CD4-positive, alpha-beta T cell treated with Interleukin-4 for 4 hours (primary cell): ENCODE measurements at places on chromosomes 2 and 18.

DNA sequence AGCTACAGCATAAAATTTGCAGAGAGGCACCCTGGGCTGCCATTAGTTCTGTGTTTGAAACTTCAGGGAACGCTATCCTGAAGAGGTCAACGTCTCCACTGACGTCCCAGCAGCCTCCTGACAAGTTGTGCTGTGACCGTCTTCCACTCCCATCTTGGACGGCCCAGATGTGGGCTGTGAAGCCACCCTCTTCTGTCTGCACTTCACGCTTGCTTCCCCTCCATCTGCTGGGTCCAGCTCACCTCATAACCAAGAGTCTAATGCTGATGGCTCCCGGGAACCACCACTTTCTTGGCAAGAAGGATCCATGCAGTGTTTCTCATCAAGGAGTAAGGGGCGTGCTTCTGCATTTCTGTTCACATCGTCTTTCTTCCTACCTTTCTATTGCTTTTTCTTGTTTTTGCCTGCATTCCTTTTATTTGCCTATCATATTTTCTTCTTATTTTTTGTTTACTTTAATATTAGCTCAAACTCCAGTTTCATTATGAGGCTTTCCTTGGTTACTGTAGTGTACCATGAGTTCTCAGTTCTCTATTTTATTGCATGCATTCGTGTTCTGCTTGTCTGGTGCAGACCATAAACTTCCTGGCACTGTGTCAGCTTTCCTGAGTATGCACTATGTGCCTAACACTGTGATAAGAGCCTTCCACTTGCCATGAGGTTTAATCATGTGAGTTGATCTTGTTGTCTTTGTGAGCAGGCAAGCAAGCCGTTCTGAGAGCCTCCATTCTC is 631.8 kb upstream of the RAB6C start:
- DNase-seq, result no peak

DNA sequence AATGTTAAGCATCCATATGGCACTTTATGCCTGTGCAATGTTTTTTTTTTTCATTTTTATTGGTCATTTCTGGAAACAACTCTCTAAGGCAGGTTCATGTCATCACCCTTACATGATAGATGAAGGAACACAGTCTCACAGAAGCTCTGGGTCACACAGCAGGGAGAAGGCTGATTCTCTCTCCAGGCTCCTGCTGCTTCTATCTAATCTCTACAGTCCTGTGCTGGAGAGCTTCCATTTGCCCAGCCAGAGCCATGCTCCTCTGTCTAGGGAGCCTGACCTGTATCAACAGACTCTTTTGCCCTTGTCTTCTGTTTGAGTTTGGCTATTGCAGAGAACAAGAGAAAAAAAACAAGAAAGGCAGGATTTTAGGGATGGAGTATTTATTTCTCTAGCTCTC is 584.8 kb downstream of the MBD2 start:
- DNase-seq, result no peak

GRCh38 chr2:23121968-23122648 is 262.9 kb upstream of the KLHL29 start:
- no peak for DNase-seq

DNA sequence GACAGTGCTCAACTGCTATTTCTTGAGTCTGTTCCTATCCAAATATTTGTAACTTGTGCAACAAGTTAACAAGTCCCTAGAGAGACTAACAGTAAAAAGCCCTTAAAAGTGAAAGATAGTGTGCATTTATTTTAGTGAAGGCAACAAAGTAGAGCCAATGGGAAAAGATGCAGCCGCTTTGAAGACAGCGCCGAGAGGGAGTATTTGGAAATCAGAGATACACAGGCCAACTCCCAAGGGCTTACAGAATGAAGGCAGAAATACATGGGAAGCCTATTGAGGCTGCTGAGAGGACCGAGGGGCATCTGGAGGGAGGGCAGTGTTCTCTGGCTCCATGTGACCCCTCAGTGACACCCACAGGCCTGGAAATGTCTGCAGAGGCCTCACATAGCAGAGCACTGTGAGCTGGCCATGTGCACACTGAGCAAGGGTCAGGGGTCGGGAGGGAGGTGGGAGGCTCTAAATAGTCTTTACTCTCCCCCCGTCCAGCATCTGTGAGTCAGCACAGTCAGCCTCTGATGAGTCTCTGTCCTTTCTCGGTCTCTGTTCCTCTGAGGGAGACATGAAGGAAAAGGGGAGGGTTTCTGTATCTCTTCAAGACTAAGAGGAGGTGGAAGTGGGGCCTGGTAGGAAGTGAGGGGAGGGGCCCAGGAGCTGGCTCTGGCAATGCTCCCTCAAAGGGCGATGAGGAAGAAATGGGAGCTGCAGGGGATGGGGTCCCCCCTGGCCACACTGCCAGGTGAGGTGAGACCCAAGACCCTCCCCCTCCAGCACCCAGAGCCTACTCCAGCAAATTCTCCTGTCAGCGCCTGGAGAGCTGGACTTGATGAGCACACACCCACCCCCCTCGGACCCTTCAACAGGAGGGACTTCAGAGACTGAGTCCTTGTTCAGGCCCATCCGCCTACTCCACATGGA is 133.6 kb downstream of the SP3 start:
- no peak for DNase-seq

GRCh38 chr2:143901185-143901842 is 618.6 kb downstream of the ZEB2 start:
- no peak for DNase-seq

- no peak for DNase-seq
Measured at GRCh38 chr2:12001621-12002020, 255.2 kb downstream of the LPIN1 start.

DNA sequence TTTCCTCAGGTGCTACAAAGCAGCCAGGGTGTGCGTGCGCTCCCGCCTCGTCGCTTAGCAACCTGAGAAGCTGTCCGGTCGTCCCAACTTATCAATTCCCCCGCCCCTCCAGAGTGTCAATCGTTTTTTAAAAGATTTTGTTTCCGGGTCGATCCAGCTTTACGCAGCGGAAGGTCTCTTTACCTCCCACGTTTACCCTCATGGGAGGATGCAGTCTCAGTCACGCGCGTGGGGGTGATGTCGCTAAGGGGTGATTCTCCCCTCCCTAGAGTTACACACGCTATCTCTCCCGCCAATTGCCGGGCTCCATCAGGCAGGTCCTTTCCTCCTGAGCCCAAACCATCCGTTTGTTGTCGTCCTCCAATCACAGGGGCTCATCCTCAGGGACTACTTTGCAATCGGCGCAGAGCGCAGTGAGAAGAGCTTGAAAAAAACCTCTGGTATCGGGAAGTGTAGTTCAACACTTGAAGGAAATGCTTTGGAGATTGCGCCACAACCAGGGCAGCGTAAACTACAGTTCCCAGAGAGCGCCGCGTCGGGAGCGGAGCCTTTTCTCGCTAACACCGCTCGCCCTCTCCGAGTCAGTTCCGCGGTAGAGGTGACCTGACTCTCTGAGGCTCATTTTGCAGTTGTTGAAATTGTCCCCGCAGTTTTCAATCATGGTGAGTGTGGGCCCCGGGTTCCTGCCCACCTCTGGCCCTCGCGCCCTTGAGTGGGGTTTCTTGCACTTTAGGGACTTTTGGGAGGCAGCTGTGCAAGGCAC is at the start of the genes MDH1 and WDPCP:
TSS of gene MDH1 (plus strand) at position 579 of the 763 bp plus-strand sequence. CDS start at position 660, 81 bp downstream.
TSS of gene WDPCP (minus strand) at position 93 of the 763 bp plus-strand sequence. CDS start 206 bp downstream, outside the sequence.
- peak; percentile 99 for DNase-seq

DNA sequence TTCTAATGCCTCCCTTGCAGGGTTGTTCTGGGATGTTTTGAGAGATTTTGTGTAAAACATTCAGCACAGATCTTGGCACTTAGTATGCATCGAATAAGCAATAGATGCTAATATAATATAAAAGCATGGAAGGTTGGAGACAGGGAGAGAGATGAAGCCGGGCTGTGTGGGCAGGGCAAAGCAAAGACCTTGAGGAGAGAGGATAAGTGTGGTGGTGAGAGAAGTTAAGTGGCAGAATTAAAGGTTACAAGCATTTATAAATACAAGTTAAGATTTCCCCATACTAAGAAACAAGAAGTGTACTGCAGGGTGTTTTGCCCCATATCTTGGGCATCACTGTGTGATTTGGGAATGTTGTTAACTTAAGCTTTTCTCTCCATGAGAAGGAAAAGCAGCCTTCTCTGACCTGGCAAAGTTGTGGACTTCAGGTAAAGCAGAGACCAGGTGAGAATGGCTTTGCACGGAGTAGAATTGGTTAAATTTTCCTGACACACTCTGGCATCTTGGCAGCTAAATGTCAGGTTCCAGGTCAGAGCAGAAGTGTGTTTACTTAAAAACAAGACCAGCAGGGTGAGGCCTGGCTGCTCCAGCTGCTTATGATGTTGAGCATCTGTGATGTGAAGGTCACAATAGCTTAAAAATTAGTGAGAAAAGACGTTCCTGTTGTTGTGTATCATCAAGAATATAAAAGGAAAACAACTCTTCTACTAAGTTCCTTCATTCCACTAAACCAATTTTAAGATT is 288.5 kb upstream of the HNMT start:
- DNase-seq, result no peak

- no peak for DNase-seq
Measured at GRCh38 chr2:231621051-231621879, 28.6 kb downstream of the TEX44 start.

- DNase-seq, result no peak
Measured at GRCh38 chr2:19256121-19256601, 102.3 kb downstream of the OSR1 start.

- no peak for DNase-seq
Measured at GRCh38 chr18:35497027-35497369, 762 bp downstream of the INO80C start.

GRCh38 chr2:53942280-53942679 is 28.5 kb downstream of the PSME4 start:
- no peak for DNase-seq

DNA sequence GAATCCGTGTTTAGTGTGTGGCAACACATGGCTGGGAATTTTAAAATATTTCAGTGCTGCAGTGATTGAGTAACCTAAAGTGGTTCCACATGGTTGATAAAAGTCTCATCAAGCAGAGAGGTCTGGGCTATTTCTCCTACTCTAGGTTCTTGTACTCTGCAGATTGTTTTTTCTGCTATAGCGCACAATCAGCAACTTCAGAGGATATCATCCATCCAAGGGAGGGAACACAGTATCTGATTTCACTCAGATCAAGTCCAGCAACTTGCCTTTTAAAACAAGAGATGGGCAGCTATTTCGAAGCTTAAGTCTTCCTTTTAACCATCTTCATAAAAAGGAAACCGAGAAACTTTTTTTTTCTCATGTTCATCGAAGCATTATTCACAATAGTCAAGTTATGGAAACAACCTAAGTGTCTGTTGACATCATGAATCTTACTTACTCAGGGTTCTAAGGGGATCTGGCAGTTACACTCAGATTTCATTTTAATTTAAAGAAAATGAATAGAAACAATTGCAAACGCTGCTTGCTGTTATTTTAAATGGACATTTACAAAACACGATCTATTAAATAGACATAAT is 172.7 kb upstream of the TRIB2 start:
- no peak for DNase-seq

DNA sequence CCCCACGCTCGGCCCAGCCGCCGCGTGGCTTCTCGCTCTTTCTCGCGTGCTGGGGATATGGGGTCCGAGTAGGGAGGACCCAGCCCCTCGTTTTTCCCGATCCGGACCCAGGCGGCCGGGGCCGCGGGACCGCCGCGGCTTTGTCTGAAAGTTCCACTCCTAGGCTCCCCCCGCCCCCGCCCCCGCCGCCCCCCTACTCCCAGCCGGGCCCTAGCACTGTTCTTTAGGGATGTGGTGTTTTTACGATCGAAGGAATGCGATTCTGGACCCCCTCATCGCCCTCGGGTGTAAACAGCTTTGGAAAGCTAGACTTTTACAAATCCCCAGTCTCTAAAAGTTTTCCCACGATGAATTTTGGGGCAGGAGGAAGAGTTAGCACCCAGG is 819 bp downstream of the TGIF1 start:
- DNase-seq, result no peak

- peak; percentile 34 for DNase-seq
Measured at GRCh38 chr2:174753038-174753633, 11.1 kb downstream of the CHRNA1 start.

GRCh38 chr2:145351864-145352425 is 832.0 kb upstream of the ZEB2 start:
- DNase-seq, result no peak

DNA sequence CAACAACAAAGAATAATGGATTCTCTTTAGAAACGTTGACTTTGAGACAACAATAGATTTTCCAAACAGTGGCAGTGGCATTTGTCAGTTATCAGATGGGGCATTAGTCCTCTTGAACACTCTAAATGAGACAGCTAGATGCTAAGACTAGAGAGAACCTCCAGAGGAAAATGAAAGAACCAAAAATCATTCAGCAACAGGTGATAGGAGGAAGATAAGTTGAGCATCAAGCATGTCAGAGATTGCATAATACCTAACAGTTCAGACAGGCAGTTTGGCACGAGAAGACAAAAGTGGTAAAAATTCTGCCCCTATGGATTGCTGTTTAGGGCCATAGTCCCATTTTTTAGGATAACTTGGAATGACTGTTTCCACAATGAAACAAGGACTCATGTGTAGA is 67.9 kb upstream of the NOL4 start:
- no peak for DNase-seq

DNA sequence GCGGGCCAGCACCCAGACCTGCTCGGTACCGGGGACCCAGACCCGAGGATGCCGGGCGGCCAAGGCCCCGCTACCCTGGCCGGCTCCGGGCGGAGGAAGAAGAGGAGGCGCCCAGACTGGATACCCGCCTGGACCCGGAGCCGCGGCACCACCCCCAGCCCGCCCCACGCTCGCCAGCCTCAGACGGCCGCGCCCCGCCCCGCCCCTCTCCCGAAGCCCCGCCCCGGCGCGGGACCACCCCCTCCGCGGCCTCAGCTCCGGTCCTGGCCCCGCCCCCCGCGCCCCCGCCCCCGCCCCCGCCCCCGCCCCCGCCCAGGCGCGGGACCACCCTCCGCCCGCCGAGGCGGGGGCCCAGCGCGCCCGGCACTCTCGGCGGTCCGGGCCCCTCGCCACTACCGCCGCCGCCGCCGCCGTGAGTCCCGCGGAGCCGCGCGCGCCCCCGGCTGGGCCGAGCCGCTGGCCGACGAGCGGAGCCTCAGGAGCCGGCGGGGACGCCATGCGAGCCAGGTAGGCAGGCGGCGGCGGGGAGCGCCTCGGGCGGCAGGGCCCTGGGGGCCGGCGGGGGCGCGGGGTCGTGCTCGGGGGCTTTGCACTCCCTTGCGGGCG is at the start of gene SH3BP4:
TSS of gene SH3BP4 (plus strand) at position 354 of the 606 bp plus-strand sequence. CDS start 82,986 bp downstream, outside the sequence.
- no peak for DNase-seq

GRCh38 chr2:123696799-123697410 is 328.2 kb upstream of the CNTNAP5 start:
- DNase-seq, result no peak

- peak; percentile 94 for DNase-seq
Measured at GRCh38 chr2:221518201-221518934, 53.7 kb downstream of the EPHA4 start.

DNA sequence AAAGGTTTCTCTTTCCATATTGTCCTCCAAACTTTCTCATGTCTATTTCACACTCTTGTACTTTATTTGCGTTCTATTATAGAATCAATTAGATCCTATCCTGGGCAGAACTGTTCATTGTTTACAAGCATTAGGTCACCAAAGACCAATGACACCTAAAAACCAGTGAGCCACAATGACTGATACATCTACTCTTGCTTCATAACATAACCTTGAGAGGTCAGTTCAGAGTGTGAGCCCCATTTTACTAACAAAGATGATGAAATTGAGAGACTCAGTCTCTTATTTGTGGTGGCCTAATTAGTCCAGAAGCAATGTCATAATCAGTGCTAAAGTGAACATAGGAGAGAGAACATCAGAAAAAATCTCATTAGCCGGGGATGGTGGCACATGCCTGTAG is 248.9 kb upstream of the RBBP8 start:
- no peak for DNase-seq

- no peak for DNase-seq
Measured at GRCh38 chr2:237653776-237654558, 26.6 kb downstream of the LRRFIP1 start.
